ENCODE measurements at places on chromosomes 2 and 18.

GRCh38 chr18:44848644-44849335 is 168.1 kb downstream of the SETBP1 start:
- no peak for ATAC-seq
- no peak overlapping the region for H3K4me3 ChIP-seq
- no peaks in the 10 kb centered on the region for H3K27me3 ChIP-seq
- peaks cover 88% of the 10 kb centered on the region for H3K4me1 ChIP-seq
- H3K27ac ChIP-seq: no peak overlapping the region

GRCh38 chr18:74454279-74454751 is 2.8 kb downstream of the DIPK1C start:
- no peak overlapping the region for H3K27ac ChIP-seq
- peaks cover 12% of the 10 kb centered on the region for H3K4me1 ChIP-seq
- no peak overlapping the region for H3K4me3 ChIP-seq
- no peak for ATAC-seq
- H3K36me3 ChIP-seq: no peaks in the 10 kb centered on the region
- peaks cover 67% of the 10 kb centered on the region for H3K27me3 ChIP-seq

GRCh38 chr18:33588361-33588760 is 10.3 kb downstream of the ASXL3 start:
- H3K4me1 ChIP-seq: no peaks in the 10 kb centered on the region
- no peaks in the 10 kb centered on the region for H3K36me3 ChIP-seq
- no peak overlapping the region for H3K27ac ChIP-seq
- no peaks in the 10 kb centered on the region for H3K27me3 ChIP-seq

DNA sequence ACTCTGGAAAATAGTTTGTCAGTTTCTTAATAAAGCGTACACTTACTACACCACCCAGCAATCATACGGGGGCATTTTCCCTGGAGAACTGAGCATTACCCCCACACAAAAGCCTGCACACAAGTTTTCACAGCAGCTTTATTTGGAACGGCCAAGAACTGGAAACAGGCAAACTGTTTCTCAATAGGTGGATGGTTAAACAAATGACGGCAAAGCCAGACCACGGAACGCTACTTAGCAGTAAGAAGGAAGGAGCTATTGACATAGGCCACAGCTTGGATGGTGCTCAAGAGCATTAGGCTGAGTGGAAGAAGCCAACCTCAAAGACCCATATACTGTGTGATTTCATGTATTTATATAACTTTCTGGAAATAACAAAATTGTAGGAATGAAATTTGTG is 9.0 kb downstream of the MALL start:
- H3K27ac ChIP-seq: no peak overlapping the region
- H3K4me1 ChIP-seq: no peaks in the 10 kb centered on the region
- no peaks in the 10 kb centered on the region for H3K36me3 ChIP-seq
- ATAC-seq: no peak
- H3K27me3 ChIP-seq: peaks cover 92% of the 10 kb centered on the region

DNA sequence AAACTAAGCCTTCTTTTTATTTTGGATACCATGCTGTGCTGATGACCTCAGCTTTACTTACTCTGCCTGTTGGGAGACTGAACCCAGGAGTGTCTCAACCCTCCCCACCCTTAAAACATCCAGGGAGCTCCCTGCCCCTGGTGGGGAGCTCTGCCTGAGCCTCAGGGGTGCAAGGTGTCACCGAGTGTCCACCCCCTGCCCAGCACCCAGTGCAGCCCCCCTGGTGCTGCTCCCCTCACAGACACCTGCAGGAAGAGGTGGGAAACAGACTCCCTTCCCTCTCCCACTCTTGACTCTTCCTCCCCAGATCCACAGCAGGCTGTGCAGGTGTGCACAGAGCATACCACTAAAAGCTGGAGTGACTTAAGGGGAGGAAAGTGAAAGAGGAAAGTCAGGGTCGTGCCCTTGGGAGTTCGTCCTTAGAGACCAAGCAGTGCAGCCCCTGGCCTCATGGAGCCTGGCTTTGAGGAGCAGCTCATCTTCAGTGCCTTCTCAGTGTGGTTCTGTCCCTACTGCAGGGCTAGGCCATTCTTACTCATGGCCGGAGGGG is 51.3 kb downstream of the MYO7B start:
- ATAC-seq: no peak
- H3K36me3 ChIP-seq: no peaks in the 10 kb centered on the region
- no peaks in the 10 kb centered on the region for H3K27me3 ChIP-seq
- no peak overlapping the region for H3K27ac ChIP-seq
- no peak overlapping the region for H3K4me3 ChIP-seq

GRCh38 chr18:34357944-34358580 is 133.3 kb upstream of the NOL4 start:
- no peak overlapping the region for H3K27ac ChIP-seq
- H3K4me1 ChIP-seq: no peaks in the 10 kb centered on the region
- no peak overlapping the region for H3K4me3 ChIP-seq
- H3K36me3 ChIP-seq: no peaks in the 10 kb centered on the region

DNA sequence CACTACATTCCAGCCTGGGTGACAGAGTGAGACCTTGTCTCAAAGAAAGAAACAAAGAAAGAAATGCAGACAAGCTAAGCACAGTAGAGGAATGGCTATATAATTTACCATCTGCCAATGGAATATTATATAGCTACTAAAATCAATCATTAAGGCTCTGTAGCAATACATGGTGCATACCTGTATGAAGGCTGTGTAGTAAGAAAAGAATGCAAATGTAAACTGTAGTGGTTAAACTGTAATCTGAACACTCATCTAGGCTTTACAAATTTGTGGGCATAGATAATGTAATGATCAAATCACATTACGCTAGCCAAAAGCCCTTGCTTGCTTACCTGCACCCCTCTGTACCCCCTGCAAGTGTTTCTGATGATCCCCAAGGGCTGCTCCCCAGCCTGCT is 230.9 kb downstream of the LTBP1 start:
- H3K27me3 ChIP-seq: no peaks in the 10 kb centered on the region
- no peaks in the 10 kb centered on the region for H3K4me1 ChIP-seq
- H3K4me3 ChIP-seq: no peak overlapping the region
- no peak overlapping the region for H3K27ac ChIP-seq
- ATAC-seq: no peak

DNA sequence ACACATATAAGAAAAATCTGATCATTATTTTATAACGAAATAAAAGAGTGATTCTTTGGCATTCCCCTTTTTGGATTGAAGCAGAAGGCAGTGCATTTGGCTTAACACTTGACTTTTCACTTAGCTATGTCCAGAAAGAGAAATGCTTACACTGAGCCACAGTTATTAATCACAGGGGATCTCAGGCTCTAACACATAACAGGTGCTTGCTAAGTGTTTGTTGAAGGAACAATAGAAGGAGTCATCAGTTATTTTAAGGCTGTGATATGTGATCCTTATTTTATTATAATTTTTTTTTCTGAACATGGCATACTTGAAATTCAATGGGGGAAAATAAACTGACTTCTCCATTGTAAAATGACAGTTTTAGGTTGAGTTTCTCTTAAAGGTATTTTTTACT is 209.5 kb downstream of the UBE2E3 start:
- H3K27ac ChIP-seq: no peak overlapping the region
- H3K4me3 ChIP-seq: no peak overlapping the region
- ATAC-seq: no peak
- H3K27me3 ChIP-seq: no peaks in the 10 kb centered on the region
- H3K4me1 ChIP-seq: no peaks in the 10 kb centered on the region

GRCh38 chr2:49032126-49032525 is 122.2 kb downstream of the FSHR start:
- no peak for ATAC-seq
- H3K27ac ChIP-seq: no peak overlapping the region
- no peaks in the 10 kb centered on the region for H3K4me1 ChIP-seq
- no peak overlapping the region for H3K4me3 ChIP-seq
- no peaks in the 10 kb centered on the region for H3K27me3 ChIP-seq

DNA sequence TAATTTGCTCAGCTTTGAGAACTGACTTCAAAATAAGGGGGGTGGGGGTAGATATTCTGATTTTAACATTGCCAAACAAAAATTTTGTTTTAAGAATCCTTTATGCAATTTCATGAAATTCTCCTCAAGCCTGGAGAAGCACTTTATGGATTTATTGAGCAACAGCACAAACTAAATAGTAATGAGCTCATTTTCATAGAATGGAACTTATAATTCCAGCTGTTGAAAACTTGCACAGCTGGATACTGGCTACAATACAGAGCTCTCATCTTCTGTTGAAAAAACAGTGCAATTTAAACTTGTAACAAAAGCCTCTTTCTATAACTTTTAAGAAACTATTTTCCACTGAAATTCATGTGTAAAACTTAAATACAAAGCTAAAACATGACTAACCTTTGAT is 137.6 kb upstream of the FN1 start:
- no peaks in the 10 kb centered on the region for H3K4me1 ChIP-seq
- no peak for ATAC-seq
- no peak overlapping the region for H3K4me3 ChIP-seq
- H3K27me3 ChIP-seq: peaks cover 36% of the 10 kb centered on the region
- H3K36me3 ChIP-seq: no peaks in the 10 kb centered on the region

DNA sequence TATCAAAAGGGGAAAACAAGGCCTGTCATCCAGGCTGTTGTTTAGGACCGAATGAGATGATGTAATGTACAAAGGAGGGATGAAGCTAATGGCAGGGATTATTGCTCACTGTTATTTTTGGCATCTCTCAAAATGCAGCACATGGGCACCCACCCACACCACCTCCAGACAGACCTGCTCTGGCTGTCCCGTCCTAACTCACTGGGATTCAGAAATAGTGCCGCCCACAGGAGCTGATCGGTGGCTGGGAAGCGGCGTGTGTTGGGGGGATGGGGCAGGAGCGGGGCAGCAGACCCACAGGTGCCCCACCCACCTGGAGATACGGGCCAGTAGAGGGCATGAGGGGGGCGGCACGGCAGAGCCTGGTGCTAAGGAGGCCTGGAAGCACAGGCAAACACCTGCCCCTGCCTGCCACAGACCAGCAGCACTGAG is 52.2 kb downstream of the CRACDL start:
- H3K27ac ChIP-seq: no peak overlapping the region
- peaks cover 16% of the 10 kb centered on the region for H3K36me3 ChIP-seq

GRCh38 chr2:37453027-37453426 is 108.6 kb downstream of the QPCT start:
- H3K27ac ChIP-seq: no peak overlapping the region
- H3K27me3 ChIP-seq: no peaks in the 10 kb centered on the region
- no peak for ATAC-seq
- peaks cover 20% of the 10 kb centered on the region for H3K4me1 ChIP-seq
- no peaks in the 10 kb centered on the region for H3K36me3 ChIP-seq

DNA sequence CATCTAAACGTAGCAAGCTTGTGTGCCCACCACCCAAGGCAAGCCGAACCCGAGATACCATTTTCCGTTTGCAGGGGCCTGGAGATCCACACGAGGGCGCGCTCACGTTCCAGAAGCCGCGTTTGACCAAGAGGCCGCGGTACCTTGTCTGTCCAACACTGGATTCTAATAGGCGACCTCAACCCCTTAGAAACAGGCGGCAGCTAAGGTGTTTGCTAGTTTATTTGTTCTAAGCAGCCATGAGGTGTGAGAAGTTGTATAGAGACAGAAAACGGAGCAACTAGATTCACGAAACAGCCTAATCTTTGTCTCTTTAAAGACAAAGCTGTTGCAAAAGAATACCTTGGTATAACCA is 4.2 kb downstream of the HOXD11 start:
- no peaks in the 10 kb centered on the region for H3K36me3 ChIP-seq
- peaks cover 72% of the 10 kb centered on the region for H3K27me3 ChIP-seq
- peaks cover 7% of the 10 kb centered on the region for H3K4me1 ChIP-seq
- no peak for ATAC-seq

GRCh38 chr2:239279508-239280295 is 121.1 kb downstream of the HDAC4 start:
- peaks cover 26% of the 10 kb centered on the region for H3K27me3 ChIP-seq
- no peak overlapping the region for H3K4me3 ChIP-seq
- peaks cover 5% of the 10 kb centered on the region for H3K36me3 ChIP-seq
- H3K27ac ChIP-seq: no peak overlapping the region
- no peak for ATAC-seq

GRCh38 chr2:220674033-220674432 is 898.1 kb downstream of the EPHA4 start:
- no peak for ATAC-seq
- H3K27ac ChIP-seq: no peak overlapping the region
- no peaks in the 10 kb centered on the region for H3K4me1 ChIP-seq
- no peaks in the 10 kb centered on the region for H3K36me3 ChIP-seq
- H3K27me3 ChIP-seq: no peaks in the 10 kb centered on the region
- H3K4me3 ChIP-seq: no peak overlapping the region

DNA sequence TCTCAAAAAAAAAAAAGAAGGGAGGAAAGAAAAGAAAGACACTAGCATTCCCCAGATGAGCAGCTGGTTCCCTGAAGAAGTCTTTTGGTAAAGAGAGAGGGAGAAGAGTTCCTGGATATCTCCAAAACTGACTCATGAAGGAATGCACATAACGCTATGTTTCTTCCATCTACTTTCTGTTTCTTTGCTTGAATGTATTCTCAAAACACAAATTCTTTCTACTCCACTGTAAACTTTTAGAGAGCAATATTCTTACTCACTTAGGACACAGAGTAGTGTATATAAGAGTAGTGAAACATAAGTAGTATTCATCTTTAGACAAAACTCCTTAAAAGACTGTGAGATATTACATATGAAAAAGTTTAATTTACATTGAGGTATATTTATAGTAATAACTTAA is 64.2 kb downstream of the TRIP12 start:
- peaks cover 29% of the 10 kb centered on the region for H3K4me1 ChIP-seq
- no peaks in the 10 kb centered on the region for H3K27me3 ChIP-seq
- H3K27ac ChIP-seq: no peak overlapping the region
- peaks cover 27% of the 10 kb centered on the region for H3K36me3 ChIP-seq

GRCh38 chr2:221443645-221444044 is 128.5 kb downstream of the EPHA4 start:
- H3K4me1 ChIP-seq: peaks cover 4% of the 10 kb centered on the region
- H3K27me3 ChIP-seq: no peaks in the 10 kb centered on the region
- no peak overlapping the region for H3K4me3 ChIP-seq
- no peak overlapping the region for H3K27ac ChIP-seq
- H3K36me3 ChIP-seq: peaks cover 8% of the 10 kb centered on the region

- H3K36me3 ChIP-seq: no peaks in the 10 kb centered on the region
- H3K4me3 ChIP-seq: no peak overlapping the region
- H3K27me3 ChIP-seq: peaks cover 7% of the 10 kb centered on the region
- H3K27ac ChIP-seq: no peak overlapping the region
- ATAC-seq: no peak
These were observed 3.4 kb upstream of the PRKCE start for GRCh38 chr2:45647986-45648520.

DNA sequence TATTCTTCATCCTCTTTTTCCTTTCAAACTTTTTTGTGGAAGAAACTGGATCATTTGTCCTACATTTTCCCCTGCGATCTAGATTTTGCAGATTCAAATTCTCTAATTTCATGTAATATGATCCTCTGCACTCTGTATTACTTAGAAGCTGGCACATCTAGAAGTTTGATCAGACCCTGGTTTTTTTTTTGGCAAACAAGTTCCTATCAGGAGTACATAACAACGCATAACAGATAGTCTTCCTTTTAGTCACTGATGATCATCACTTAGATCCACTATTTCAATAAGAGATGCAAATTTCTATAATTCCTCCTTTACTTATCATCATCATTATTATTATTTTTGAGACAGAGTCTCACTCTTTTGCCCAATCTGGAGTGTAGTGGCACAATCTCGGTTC is 117.1 kb downstream of the CDH2 start:
- no peaks in the 10 kb centered on the region for H3K27me3 ChIP-seq
- no peak overlapping the region for H3K4me3 ChIP-seq
- no peaks in the 10 kb centered on the region for H3K4me1 ChIP-seq
- H3K36me3 ChIP-seq: no peaks in the 10 kb centered on the region
- H3K27ac ChIP-seq: no peak overlapping the region
- no peak for ATAC-seq

Data from stimulated activated memory B cell treated with anti-CD40 and anti-IgM and Interleukin-4, amounts not matched to agents 10 μg/mL and 1 μg/mL and 100 μg/mL, for 72 hours (primary cell).